ENCODE measurements at places on chromosomes 7 and 10.

DNA sequence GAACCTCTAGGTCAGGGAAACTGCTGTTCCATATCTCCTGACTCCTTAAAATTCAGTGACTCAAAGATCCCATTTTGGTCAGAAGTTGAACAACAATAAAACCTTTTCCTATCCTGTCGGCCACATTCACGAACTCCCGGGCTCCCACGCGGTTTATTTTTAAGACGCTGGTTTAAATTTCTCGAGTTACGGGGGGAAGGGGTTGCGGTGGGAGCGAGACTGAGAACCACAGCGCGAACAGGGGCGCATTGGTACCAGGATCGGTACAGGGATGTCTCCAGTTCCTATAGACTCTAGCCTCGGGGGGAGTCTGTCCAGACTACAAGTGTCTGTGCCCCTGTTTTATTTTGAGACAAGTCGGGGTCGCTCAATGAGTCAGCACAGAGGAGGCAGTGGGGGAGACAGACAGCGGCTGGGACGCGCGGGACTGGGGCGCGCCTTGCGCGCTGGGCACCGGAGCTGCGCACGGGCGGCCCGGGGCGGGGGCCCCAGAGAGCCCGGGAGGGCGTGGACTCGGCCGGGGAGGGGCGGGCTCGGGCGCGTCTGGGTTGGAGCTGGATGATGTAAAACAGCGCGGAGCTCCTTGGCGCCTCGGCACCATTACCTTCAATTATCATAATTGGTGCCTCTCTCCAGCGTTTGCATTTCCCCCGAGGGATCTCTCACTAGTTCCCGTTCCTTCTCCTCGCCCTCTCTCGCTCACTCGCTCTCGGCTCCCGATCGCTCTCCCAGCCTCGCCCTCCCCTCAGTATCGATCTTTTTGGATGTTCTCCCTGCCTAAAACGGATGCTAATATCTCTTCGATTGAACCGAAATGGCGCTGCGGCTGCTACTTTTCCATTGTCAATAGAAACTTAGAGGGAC lies 8.7 kb upstream of the BAMBI start:
- DNase-seq, result no peak

GRCh38 chr10:119656760-119657159 lies 5.6 kb downstream of the BAG3 start:
- no peak for DNase-seq

- no peak for DNase-seq
These were observed 16.7 kb downstream of the WDR91 start for GRCh38 chr7:135194494-135195095.

GRCh38 chr7:133563251-133563650 lies 310.4 kb downstream of the EXOC4 start:
- no peak for DNase-seq

GRCh38 chr7:40418448-40418847 lies 283.6 kb downstream of the SUGCT start:
- no peak for DNase-seq

DNA sequence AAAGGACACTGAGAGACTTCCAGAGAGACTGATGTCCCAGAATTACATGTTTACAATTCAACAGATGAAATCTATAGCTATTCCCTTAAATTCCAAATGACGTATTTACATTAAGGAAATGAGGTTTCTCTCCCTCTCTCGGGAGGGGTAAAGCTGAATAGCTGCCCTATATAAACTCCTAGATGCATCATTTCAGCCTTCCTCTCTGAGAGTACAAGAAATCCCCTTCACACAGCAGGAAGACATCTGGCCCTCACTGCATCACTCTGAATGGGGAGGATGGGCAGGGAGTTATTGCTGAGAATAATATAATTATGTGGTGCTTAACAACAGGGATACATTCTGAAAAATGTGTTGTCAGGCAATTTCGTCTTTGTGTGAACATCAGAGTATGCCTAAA lies 11.0 kb downstream of the POT1 start:
- no peak for DNase-seq

DNA sequence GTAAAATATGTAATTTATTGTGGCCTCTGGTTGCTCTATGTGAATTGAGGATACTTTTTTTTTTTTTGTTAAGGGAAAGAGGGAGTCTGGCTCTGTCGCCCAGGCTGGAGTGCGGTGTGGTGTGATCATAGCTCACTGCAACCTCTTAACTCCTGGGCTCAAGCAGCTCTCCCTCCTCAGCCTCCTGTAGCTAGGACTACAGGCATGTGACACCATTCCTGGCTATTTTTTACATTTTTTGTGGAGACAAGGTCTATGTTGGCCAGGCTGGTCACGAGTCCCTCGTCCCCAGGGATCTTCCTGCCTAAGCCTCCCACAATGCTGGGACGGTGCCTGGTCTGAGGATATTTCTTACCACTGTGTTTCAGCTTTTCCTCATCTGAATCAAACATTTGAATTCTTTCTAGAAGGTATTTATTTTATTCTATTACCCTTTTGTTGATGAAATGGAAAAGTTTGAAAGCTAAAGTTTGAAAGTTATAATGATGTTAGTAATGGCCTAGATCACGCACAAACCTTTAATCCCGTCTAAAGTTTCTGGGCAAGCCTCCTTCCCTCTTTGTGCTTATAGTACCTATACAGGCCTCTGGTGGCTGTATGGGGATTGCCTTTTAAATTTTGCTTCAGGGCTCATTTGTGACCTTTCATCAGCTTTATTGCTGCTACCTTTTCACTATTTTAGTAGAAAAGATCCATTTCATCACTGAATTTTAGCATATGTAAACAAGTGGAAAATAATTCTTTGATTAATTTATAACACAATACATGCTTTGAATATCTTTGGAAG lies 2.0 kb downstream of the IFRD1 start:
- DNase-seq, result no peak
